Gastrocnemius medialis (tissue), 4 donors: ENCODE measurements at places on chromosomes 5 and 9.

DNA sequence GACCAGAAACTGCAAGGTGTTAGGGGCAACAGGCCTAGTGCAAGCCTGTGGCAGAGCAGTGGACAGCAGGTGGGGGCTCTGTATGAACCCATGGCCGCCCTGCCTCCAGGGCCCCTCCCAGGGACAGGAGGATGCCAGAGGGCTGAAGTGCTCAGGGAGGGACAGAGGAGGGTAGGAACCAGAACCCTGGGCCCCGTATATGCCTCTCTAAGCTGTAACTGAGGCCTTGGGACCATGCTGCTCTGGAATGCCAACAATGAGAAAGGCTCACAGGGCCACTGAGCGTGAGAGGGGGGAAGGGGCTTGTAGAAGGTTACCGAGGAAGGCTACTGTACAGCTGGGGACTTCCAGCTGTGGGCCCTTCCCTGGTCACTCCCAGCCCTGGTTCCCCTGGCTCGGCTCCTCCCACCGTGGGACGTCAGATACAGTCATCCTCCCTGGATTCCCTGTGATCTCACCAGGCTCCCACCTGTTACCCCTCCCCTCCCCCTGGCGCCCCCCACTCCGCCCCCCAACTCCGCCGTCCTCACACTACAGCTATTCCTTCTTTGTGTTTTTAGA, 21.1 kb downstream of the AQP7 start:
- DNase-seq = no peak

DNA sequence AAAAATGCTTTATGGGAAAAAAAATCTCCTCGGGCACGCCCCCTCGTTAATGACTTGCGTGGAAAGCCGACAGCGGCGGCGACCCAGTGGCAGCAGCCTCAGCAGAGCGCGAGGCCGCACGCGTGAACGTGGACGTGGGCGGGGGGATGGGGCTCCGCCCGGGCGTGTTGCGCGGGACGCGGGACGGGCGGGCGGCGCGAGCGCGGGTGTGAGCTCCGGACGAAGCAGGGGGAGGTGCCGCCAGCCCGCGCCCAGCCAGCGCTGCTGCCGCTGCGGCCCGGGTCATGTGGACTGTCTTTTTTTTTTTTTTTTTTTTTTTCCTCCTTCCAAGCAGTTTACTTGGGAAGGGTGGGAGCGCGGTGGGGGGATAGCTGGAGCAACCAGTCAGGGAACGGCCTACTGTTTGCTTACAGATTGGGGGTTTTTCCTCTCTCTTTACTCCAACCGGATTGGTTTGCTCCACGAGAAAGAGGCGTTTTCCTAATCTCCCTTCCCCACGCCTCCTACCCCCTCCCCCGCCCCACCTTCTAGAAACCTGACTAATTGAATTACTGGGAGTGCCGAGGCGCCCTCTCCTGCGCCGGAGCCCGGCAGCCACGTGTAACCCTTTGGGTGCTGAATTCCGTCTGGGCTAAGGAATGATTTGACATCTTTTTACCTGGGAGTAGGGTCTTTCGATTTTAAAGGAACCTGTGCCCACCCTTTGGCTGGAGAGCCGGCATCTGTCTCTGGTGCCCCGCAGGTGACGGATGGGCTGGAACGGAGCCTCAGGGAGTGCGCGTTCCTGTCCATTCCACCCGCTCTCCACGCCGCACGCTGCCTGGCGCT, 1.7 kb upstream of the EFNA5 start:
- DNase-seq = peak; percentile 36

DNA sequence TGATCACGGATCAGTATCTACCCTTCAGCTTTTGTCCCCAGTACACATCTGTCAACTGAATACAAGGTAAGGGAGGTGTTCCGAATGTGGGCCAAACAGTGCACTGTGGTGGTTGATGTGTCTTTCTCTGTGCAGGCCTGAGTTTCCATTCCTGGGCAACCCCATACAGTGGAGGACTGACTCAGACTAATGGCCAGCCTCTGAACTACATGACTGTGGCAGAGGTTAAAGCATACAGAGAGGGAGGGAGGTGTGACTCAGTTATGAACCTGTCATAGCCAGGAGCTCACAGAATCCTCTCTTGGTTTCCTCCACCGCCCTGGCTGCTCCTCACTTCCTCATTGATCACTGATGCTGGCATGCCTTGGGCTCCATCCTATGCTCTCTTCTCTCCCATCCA, 136.4 kb upstream of the TAS2R1 start:
- no peak for DNase-seq

DNA sequence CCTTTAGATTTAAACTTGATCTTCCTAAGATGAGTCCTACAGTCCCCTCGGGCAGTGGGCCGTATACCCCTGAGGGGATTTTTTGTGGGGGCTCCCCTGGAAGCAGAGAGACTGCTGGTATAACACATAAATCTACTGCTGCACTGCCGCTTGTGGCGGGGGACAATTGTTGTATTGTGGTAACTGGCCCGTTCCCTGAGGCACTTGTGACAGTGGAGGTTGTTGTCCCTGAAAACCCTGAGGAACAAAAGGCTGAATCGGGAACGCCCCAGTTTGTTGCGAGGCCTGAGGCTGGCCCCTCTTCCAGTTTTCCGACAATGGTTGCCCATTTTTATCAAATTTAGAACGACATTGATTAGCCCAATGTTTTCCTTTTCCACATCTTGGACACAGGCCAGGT, 4.7 kb upstream of the TMEM141 start:
- no peak for DNase-seq

DNA sequence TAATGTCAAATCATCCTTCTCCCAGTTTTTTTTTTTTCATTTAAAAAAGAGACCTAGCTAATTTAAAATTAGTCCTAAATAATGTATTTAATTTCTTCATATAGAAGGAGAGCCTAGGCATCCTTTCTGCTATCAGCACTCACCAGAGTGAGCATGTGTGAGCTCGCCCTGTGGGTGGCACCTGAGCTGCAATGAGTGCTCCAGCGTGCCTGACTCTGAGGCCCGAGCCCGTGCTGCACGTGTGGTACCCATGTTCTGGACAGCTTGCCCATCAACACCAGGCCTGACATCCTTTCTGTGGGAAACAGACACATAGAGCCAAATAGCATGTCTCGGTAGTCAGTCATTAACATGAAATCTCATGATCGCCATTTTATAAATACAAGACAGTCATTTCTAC, 381.4 kb downstream of the DTWD2 start:
- DNase-seq = no peak

- DNase-seq = no peak
These were observed 7.4 kb downstream of the F2RL2 start for GRCh38 chr5:76615759-76616158.

DNA sequence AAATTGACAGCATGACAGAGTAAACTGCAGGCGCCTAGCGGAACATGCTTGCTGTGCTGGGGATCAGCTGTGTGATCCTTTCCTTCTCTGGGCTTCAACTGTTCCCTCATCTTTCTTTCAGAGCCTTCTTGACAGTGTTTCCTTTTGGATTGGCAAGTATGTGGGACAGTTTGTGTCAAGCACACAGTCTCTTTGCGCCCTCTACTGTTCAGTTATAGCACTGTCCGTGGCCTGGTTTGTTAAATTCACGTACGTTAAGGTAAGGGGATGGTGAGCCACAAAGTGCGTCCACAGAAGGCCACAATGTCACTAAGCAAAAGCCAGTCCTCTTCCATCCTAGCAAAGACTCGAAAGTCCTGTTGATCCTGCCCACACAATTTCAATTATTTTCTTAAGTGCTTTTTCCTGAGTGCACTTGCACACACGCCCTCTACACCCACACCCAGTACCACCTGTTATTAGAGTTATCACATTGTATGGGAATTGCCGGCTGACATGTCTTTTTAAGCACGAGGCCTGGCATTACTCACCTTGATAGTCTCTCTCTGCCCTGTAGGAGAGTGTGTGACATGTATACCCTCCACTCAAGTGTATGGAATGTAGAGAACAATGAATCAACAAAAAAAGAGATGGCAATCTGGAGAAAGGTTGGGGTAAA, 22.5 kb upstream of the PTPN3 start:
- DNase-seq = peak; percentile 66

DNA sequence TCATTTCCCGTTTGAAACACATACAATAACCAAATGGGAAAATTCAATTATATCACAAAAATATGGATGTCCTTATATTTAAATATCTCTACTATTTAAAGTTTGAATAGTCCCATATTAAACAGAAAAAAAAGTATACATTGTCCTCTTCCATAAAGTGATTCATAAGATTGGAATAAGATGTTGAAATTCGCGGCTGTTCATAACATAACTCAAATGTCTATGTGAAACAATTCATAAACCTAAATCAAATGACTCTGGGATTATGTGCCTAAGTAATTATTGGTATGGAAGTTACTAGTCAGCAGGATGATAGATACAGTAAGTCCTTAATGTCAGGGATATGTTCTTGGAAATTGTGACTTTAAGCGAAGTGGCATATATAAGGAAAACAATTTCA, 3.9 kb upstream of the EFNA5 start:
- no peak for DNase-seq

GRCh38 chr9:134371731-134372130, 45.5 kb downstream of the RXRA start:
- peak; percentile 91 for DNase-seq

- DNase-seq = no peak
These were observed 6.9 kb upstream of the ZBTB5 start for GRCh38 chr9:37471942-37472684.

GRCh38 chr9:126203313-126203712, 123.3 kb upstream of the MVB12B start:
- no peak for DNase-seq

DNA sequence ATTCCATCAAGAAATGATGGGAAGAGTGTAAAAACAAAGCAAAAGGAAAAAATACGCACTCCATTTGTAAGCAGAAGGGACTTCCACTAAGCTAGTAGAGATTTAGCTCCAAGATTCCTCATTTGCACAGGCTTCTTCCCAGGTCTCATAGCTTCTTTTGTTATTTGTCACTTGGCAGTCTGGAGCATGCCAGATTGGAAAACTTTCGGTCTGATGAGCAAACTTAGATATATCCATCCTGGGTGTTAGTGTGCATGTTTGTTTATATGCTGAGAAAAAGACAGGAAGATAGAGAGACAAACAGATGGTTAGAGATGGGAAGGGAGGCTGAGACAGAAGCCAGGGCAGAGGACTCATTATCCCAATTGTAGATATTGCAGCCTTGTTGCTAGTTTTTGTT, 1644.5 kb upstream of the NUDT12 start:
- no peak for DNase-seq

GRCh38 chr9:12554636-12555035, 138.5 kb upstream of the TYRP1 start:
- DNase-seq = no peak

DNA sequence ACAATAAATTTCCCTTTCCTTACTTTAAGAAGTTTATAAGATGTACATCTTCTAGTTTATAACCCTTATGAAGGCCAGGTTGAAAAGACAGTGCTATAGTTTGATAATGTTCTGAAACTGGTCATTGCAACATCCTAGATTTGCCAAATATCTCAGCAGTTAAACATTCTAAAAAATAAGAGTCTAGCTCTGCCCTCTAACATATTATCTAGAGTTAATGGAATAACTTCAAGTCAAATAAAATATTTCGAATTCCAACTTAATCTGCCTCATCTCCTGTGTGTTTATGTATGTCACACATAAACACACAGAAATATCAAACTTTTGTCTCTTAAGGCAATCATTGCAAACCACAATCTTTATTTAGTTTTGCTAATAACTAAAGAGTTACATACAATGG, 796.6 kb downstream of the TLE1 start:
- no peak for DNase-seq

DNA sequence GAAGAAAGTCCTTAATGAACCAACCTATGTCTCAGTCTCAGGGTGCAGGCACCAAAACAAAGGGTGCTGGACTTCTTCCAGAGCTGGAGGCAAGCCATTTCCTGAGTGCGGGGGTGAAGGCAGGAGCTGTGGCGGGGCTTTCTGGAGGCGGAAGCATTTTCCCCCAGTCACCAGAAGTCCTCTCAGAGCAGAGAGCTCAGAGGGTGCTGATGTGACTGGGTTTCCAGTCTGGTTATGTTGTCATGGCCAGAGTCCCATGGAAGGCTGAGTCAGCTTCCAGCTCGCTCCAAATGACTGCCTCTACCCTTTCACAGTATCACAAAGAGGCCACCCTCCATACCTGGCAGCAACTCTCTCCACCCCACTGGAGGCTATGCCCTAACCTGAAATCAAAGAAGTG, 86.0 kb downstream of the TRPC7 start:
- DNase-seq = no peak

DNA sequence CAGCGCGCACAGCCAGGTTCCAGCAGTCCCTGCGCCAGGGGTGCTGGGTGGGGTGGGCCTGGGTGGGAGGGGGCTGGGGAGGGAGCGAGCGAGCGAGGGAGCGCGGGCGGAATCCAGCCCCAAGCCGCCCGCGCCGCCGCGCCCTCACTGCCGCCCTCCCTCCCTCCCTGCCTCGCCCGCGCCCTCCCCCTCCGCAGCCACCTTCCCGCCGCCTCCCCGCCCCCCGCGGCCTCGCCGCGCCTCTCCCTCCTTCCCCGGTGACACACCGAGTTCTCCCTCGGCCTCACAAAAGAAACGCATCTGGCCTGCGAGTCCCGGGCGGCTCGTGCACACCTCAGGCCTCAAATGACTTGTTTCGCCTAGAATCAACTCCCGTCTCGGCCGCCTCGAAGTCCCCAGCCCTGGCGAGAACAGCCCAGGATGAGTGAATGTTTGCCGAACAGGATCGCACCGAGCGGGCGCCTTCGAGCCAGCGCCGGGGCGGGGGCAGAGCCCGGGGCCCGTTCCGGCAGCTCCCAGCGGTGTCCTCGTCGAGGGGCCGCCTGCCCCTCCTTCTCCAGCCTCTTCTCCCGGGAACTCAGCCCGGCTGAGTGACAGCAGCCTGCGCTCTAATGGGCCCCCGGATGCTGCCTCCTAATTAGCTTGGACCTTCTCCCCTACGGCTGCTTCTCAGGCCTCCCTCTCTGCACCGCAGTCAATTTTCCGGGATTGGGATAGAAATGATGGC, 371 bp upstream of the PITX1 start:
- no peak for DNase-seq

GRCh38 chr5:98296426-98296825, 477.0 kb upstream of the RGMB start:
- no peak for DNase-seq

- DNase-seq = no peak
These were observed 3.6 kb upstream of the SLC1A3 start for GRCh38 chr5:36602704-36603321.

DNA sequence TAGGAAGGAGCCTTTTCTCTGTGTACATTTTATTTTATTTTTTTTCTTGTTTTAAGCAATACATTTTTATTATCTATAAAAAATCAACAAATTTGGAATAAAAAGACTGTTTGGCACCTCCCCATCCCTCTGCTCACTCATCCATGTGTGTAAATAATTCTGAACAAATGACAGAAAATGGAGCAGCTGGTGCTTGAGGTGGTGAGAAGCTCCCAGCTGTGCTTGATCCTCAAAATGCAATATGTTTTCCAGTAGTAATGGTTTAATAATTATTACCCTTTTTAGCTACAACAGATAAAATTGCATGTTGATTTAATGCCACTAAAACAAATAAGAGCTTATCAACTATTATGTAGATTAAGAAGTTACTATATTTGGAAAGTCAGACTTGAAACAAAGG, 132.5 kb downstream of the CDH18 start:
- no peak for DNase-seq
